NCI-H1105 treated with DMSO at 0.1 percent for 48 hours (cell line): ENCODE measurements at places on chromosomes 5 and 9.

DNA sequence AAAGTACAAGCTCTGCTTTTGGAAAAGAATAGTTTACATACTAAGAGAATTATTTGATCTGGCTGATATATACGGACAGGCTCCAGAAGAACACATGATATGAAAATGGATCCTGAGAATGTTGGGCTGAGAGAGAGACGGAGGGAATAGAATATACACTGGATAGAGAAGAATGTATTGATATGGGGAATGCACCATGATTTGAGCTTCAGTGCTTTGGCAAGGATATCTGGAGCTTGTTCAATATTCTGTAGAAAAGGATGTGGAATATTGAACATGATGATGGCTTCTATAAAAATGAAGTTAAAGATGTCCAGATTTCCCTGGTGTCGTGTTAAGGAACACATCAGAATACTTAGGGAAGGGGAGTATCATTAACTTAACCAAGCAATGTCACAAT is 280.5 kb upstream of the VLDLR start:
- DNase-seq: no peak

GRCh38 chr9:106930477-106930876 is 67.5 kb downstream of the ZNF462 start:
- no peak for DNase-seq

DNA sequence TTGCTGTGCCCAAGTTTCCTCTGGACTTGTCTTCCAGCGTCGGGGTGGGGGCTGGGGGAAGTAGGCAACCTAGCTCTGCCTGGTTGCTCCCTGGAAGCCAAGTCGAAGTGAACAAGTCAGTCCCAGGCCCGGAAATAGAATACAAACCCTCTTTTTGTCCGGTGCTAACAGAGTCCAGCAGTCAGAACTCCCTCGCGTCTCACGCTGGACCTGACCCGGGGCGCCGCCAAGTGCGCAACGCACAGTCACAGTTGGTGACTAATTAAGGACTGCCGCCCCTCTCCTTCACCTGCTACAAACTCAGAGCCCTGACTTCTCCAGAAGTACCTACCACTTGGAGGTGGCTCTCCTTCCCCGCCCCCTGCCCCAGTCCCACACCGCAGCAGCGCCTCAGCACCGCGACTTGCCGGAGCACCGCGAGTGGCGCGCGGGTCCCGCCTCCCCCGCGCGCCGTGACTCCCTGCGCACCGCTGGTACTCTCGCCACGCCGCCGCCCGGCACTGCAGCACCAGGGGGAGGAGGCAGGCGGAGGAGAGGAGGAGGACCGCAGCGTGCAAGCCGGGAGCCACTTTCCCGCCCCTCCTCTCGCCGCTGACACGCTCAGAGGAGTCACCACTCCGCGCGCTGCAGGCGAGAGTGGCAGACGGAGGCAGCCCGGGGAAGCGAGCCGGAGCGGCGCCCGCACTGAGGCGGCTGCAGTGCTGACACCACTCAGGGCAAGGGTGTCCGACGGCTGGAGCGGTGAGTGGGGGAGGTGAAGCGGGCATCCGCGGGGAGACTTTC is at the start of gene SV2C:
TSS of gene SV2C (plus strand) at position 612 of the 783 bp plus-strand sequence. CDS start 48,368 bp downstream, outside the sequence.
- DNase-seq: peak; percentile 50

DNA sequence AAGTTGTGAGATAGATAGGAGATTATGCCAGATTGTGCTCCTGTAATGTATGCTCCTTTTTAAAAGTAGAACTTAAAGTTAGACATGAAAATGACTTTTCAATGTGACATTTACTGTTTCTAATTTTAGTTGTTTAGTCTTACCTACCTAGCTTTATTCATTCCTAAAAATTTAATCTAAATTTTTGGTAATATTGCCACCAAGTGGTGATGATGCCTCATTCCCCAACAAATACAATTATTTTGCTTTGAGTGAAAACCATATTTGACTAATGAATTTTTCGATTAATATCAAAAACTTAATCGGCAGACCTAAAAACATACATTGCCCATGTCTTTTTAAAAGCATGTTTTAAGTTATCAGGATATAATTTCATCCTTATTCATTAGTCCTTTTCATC is 25.6 kb downstream of the PPWD1 start:
- DNase-seq: no peak

DNA sequence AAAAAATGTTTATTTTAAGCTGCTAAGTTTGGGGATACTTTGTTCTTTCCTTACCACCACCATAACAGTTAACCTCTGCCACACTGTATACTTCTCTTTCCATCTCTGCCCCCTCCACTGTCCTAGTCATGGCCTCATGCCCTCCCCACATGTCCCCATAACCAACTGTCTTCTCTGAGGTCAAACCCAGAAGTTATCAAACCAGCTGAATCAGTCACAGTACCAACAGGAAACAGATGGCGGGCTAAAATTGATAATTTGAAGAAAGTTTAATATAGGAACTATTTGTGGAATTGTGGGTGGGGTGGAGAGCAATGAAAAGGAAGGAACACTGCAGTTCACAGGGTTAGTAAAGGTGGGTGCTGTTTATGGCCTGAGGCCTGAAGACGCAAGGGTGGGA is 5.7 kb upstream of the DCTN4 start:
- DNase-seq: no peak

GRCh38 chr5:160727296-160727997 is 124.6 kb downstream of the ATP10B start:
- DNase-seq: no peak

DNA sequence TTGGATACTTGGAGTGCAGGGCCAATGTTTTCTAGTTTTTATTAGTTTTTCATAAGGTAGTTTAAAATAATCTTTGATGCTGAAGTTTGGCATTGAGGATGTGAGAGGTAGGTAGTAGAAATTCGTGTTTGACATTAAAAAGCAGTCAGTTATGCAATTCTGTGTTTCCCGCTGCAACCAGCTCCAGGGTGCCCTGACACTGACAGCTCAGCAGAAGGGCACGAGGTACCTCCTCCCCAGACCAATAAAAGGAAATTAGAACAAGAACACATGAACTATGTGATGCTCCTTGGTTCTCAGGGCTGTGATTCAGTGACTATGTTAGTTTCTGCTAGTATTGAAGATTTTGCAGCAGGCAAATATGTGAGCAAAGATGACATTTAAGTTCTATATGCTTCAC is 40.2 kb downstream of the NSUN2 start:
- no peak for DNase-seq

- no peak for DNase-seq
Measured at GRCh38 chr5:146785065-146785464, 93.5 kb downstream of the PPP2R2B start.

GRCh38 chr5:135051399-135051798 is 17.4 kb upstream of the PITX1 start:
- DNase-seq: no peak

- no peak for DNase-seq
Measured at GRCh38 chr9:26158631-26159150, 480.4 kb upstream of the TUSC1 start.

GRCh38 chr5:169521366-169521983 is 62.1 kb upstream of the SPDL1 start:
- DNase-seq: no peak

DNA sequence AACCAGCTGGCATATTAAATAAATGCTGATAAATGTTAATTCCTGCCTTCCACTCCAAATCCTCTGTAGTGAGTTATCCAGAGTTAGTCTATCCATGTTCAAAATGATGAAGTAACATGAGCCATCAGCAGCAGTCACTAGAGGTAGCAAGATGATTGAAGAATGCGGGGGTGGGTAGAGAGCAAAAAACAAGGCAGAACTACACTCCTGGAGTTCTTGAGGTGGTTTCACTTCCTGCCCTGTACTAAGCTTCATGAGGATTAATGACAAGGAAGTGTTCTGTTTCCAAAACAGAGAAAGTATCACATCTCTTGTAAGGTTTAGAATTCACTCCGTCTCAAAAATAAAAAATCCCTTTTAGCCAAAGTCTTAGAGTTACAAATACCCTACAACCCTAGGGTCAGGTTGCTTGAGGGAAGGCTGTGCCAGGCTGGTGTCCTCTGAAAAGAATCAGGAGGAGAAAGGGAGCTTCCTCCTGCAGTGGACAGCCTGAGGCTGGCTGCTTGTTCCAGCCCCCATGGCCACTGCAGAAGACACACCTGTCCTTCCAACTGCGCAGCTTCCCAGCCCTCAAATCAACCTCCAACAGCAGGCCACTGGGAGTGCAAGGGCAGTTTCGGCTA is 180.2 kb downstream of the DENND1A start:
- no peak for DNase-seq

DNA sequence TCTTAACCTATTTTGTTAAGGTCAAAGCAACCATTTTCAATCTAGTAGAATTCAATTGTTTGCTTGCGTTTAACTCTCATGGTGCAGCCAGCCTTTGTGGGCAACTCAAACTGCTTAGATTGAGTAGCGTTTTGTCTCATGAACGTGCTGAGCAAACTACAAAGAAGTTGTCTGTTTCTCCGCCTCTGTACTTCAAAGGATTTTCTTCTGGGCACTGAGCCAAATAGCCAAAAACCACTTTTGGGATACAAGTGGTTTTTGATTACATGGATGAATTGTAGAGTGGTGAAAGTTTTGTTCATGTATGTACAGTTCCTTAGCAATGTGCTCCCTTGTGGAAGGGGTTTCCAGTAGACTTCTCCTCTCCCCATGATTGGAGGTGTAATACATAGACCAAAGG is 122.9 kb downstream of the CFAP90 start:
- peak; percentile 79 for DNase-seq

DNA sequence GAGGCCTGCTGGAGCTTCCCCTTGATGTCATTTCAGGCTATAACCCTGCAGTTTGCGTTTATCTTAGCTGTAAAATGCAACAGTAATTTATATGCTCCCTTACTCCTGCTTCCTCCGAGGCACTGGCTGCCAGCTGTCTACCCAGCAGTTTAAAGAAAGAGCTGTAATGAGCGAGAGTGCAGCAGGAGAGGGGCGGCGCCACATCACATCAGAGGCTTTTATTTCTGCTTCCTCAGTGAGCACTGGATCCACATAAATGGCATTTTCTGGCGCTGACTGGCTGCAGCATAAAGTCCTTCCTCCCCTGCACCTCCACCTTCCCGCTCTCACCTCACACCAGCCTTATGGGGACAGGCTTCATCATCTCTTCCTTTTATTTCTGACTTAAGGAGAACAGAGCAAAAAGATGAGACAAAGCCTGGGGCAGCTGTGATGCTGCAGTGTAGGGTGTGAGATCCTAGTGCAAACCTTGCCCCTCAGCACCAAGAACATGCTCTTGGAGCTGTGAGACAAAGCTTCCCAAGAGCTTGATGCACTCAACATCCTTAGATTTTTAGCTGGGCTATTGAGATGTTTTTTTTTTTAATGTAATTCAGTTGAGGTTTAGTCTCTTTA is 829.6 kb upstream of the ZNF608 start:
- DNase-seq: peak; percentile 74

- DNase-seq: no peak
Measured at GRCh38 chr5:169749295-169749694, 112.2 kb downstream of the DOCK2 start.

DNA sequence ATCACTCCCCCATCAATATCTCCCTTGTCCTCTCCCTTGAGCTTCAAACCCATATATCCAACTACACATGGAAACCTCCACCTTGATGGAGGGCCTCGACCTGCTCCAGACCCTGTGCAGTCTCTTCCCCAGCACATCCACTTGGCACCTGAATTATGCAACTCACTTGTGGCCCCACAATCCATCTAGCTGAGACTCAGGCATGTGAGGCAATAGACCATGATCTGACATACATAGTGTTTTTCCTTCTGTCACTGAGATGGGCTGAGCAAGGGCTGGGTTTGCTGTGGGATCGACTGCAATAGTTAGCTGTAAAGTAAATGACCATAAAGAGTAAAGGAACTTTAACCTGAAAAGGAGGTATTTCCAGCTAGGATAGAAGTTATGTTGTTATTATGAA is 172.9 kb upstream of the RAD23B start:
- no peak for DNase-seq
